ENCODE measurements at places on chromosomes 13 and 19. TPM values are rescaled to one million over a fixed set of nuclear protein-coding genes. Genes with fewer than 3 reads are reported as not detected.

DNA sequence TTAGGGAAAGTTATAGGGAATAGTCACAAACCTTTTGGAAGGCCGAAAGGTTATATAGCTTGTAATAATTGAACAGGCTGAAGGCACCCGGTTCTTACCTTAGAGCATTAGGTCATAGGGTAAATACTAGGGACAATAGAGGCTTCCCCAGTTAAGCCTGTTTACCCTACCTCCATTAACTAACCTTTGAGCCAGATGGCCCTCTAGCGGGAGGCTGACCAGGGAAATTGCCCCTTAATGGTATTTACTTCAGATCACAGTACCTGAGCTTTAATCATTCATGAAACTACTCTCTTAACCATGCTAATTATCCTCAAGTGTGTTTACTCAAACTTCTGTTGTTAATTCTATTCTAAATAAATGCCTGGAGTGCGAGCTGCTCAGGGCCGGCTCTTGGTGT lies 20.4 kb upstream of the ZNF83 start:
- no peak overlapping the region for H3K27ac ChIP-seq
- DNase-seq: no peak
- peaks cover 44% of the 10 kb centered on the region for H3K36me3 ChIP-seq
- no peaks in the 10 kb centered on the region for H3K27me3 ChIP-seq
- no peaks in the 10 kb centered on the region for H3K4me1 ChIP-seq

DNA sequence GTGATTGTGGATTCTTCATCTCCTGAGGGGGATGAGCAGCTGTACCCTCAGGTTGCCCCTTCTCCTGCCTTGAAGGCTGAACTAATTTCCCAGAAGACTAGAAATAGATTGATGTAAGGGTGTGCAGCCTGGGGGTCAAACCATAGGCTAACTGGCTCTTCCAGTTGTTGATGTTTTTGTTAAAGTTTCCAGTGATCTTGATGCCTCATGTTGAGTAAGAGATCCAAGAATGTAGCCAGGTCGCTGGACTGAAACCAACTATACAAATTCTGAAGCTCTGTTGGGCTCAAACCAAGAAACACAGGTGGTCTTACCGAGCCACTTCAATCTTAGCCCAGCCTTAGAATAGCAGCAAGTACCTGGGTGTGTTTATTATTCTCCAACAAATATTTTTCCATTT lies 391.8 kb downstream of the KLF5 start:
- H3K27me3 ChIP-seq: no peaks in the 10 kb centered on the region
- DNase-seq: no peak
- no peak overlapping the region for H3K4me3 ChIP-seq
- peaks cover 3% of the 10 kb centered on the region for H3K36me3 ChIP-seq
- H3K27ac ChIP-seq: no peak overlapping the region

The CGB1 gene
- total RNA-seq: not detected

DNA sequence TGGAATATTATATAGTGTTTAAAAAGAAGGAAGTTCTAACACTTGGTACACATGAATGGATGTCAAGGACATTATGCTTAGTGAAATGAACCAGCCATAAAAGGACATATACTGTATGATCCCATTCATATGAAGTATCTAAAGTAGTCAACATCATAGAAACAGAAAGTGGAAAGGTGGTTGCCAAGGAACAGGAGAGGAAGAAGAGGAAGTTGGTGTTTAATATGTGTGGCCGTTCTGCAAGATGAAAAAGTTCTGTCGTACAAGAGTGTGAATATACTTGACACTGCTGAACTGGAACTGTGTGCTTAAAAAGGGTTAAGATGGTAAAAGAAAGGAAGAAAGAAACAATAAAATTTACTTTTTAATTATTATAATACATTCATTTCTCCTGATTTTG lies 33.1 kb upstream of the C1QTNF9 start:
- H3K4me1 ChIP-seq: peaks cover 39% of the 10 kb centered on the region
- no peaks in the 10 kb centered on the region for H3K27me3 ChIP-seq
- no peak overlapping the region for H3K27ac ChIP-seq
- H3K36me3 ChIP-seq: peaks cover 2% of the 10 kb centered on the region
- no peak for DNase-seq

- H3K4me1 ChIP-seq: peaks cover 22% of the 10 kb centered on the region
- H3K27ac ChIP-seq: no peak within 1 kb of the TSS
- peak; percentile 43 for DNase-seq
- peak within 1 kb of the TSS; percentile 90 for H3K4me3 ChIP-seq
- H3K27me3 ChIP-seq: peaks cover 80% of the 10 kb centered on the region
These were observed at the start of gene TSHZ3 for GRCh38 chr19:31349160-31349881. Gene TSHZ3 (minus strand): TSS chr19:31349436. CDS start chr19:31349219, 217 bp downstream.

The ATP12A gene
- 0.23 TPM for total RNA-seq

All from neural crest cell (in vitro differentiated cells).